Left colon (tissue), 2 donors: ENCODE measurements at places on chromosomes 2 and 18.

GRCh38 chr2:202965810-202966460 is 48.7 kb upstream of the NBEAL1 start:
- DNase-seq, result no peak

DNA sequence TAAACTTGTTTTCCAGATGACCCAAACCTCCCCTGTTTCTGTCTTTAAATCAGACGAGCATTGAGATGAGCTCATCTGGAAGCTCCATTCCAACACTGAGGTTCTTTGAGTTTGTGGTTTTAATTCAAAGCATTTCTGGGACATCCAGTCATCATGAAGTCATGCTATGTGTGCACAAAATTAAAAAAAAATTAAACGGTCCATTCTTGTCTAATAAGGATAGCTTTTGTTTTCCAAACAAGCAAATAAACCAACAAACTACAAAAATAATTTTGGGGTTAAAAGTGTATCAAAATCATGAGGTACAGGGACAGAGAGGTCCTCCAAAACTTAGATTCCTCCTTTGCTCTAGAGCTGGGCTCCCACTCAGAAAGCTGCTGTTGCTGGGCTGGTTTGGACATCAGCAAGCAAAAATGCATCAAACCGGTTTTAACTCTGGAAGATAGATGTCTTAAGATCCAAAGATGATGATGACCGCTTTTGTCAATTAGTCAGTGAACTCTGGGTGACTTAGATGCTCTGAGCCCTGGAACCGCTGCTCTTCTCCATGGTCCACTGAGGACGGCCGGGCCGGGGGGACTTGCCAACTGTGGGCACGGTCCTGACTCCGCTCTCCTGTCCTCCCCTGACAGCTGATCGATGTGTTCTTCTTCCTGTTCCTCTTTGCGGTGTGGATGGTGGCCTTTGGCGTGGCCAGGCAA is 65.4 kb downstream of the TRPM8 start:
- no peak for DNase-seq

GRCh38 chr2:41873102-41874031 is 174.5 kb upstream of the PKDCC start:
- DNase-seq, result no peak

DNA sequence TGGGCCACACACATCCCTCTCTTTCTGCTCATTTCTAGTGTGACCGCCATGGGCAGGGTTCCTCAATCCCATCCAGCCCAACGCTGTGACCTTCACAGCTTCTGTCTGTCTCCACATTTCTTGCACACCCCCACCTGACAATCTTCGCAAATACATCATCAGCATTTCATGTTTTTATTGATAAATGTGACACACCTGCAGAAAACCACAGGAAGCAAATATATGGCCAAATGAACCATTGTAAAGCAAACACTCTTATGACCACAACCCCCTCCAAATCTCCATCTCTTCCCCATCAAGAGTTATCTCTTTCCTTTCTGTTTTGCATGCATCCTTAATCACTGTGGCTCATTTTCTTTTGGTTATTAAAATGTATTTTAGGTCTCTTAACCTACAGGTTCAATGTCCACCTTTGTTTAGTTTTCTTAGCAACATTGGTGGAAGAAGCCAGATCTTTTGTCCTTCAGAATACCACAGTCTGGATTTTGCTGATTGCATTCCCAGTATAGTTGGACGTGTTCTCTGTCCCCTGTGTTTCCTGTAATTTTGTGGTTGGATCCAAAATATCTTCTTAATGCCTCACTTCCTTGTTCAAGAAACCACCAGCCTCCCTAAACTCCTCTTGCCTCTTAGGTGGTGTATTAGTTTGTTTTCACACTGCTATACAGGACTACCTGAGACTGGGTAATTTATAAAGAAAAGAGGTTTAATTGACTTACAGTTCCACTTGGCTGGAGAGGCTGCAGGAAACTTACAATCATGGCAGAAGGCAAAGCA is 9.8 kb upstream of the NCK2 start:
- no peak for DNase-seq

DNA sequence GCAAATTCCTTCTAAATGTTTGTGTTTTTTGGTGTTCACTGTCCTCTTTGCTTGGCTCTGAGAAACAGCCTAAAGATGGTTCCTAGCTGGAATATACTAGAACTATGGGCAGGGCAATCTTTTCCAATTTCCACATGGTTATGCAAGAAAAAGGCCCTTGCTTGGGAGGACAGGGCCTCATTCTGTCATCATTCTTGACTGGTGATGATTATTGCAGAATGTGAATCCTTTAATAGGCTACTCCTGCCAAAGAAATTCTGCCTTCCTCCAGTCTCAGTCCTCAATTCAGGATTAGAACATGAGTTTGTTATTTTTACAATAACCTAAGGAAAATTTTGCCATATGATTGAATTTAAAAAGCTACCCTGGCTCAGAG is 218.7 kb downstream of the HNMT start:
- no peak for DNase-seq

DNA sequence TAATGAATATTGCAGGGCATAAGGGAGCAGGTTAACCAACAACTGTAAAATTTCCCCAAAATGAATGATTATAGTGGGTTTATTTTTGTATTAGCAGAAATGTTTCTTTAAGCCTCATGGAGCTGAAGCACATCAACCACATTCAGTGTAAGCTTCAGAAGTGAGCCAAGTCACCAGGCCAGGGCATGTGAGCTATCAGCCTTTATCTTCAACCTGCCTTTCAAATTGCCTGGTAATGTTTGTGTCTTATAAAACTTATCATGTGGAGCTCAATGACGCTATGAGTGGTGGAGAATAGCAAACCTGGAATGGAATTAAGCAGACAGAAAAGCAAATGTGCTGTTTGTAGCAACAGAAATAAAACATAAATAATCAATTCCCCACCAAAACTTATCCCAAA is 1068.4 kb downstream of the LRP1B start:
- no peak for DNase-seq

DNA sequence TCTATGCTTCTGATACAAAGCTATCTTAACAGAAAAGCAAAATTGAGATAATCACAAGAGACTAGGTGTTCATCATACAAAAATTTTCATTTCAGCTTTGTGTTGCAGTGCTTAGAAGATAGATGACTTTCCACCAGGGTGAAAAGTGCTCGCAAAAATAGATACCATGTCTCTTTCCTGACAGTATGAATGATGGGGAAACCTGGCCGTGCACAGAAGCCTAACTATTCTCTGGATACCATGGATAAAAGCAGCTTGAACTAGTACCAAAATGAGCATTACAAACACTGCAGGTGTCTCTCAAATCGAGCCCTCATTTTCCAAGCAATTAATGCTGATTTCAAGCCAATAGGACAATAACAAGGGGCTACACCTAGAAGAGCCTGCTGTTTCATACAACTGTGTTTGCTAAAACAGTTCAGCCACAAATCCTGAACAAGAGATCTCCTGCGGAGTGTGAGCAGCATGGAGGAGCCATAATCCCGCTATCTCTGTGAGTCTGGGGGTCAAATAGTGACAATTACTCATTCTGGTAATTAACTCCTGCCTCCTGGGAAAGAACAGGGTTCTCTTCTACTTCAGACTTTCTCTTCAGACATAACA is 507.6 kb downstream of the PID1 start:
- no peak for DNase-seq

- peak; percentile 99 for DNase-seq
Observed at GRCh38 chr18:21740538-21741311, at the start of gene MIB1. Gene MIB1 (plus strand): TSS chr18:21740792. CDS start chr18:21741584, 792 bp downstream.

DNA sequence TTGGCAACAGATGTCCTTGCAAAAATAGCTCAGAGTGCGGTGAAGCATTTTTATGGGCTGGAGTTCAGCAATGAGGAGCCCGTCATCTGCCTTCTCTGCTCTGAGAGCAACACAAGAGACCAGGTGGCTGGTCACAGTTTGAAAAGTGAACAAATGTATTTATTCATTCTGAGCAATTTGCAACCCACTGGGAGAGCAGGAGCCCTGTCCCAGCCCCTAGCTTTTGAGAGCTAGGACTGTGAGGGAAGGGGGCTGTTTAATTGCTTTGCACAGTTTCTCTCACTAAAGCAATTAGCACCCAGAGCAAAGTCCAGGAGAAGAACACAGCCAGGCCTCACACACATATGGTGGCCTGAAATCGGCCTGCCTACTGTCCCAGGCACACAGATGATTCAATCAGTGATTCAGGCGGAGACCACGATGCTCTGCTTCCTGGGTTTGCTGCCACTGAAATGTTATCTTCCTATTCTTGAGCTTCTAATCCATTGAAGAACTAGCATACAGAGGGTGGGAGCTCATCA is 646.1 kb upstream of the ACVR2A start:
- no peak for DNase-seq

- no peak for DNase-seq
Observed at GRCh38 chr18:27181726-27182125, 3.4 kb downstream of the CHST9 start.

DNA sequence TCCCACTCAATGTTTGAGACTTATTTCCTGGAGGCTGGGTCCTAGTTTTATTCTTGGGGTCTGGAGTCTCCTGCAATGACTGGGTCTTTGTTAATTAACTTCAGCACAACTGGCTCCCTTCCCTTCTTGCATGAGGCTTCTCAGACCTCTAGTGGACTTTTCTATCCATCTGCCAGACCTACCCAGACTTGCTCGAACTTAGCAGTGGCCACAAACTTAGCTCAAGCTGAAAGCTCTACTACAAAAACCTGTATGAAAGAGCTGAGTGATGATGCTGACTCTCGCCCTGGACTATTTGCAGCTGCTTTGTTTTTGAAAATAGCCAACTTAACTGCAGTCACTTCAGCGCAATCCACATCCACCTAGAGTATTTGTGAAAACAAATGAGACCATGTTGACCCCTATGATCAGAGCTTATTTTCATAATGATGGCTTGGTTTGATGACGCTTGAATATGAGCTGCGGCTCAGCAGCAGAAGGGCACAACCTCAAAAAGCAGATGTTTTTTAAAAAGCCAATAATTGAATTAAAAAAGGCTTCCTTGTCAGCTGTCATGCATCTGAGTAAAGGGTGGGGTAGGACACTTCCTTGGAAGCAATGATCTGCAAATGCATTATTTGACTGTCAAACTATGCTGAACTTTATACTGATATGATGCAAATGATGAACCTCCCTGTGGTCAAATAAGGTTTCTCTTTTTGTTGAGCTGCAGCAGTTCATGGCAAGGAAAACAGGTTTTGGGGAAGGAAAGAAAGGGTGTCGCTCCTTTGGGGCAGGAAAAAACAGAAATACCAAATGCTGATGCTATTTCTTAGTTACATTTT is 10.6 kb upstream of the ANXA4 start:
- no peak for DNase-seq

DNA sequence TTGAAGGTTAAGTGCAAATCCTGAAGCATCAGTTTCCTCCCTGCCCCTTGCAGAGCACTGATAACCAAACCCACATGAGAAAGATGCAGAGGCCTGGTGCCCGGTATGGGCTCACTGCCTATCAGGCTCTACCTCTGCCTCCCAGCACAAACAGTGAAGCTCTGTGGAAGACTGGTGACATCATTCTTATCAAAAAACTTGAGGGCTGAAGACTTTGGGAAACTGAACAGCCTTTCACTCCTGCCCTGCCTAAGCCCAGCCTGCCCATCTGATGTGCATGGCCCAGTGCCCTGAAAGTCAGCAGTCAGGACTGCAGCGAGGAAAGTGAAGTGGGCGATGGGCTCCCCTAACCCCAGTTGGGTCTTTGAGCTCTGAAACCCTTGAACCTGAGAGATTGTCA is 174.8 kb upstream of the ARL4C start:
- DNase-seq, result no peak

DNA sequence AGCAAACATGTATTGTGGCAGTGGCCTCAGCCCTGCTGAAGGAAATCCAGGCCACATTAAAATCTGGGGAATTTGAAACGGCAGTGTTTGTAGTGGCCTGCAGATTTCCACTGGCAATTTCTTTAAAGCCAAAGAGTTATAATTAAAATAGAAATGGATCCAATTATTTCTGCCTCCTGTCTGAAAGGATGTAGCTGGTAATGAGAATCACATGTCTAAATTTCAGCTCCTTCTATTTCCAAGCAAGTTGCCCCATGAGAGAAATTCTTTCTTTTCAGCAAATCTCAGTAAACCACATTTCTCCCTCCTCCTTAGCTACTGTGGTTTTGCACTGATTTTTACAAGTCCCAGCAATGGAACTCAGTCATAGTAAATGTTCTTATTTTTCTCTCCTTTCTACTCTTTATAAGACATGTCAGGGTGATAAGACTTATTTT is 55.4 kb upstream of the ZNF396 start:
- DNase-seq, result no peak

GRCh38 chr2:207787800-207788199 is 18.1 kb upstream of the FZD5 start:
- no peak for DNase-seq

- no peak for DNase-seq
Observed at GRCh38 chr2:140491876-140492275, 1638.9 kb downstream of the LRP1B start.

DNA sequence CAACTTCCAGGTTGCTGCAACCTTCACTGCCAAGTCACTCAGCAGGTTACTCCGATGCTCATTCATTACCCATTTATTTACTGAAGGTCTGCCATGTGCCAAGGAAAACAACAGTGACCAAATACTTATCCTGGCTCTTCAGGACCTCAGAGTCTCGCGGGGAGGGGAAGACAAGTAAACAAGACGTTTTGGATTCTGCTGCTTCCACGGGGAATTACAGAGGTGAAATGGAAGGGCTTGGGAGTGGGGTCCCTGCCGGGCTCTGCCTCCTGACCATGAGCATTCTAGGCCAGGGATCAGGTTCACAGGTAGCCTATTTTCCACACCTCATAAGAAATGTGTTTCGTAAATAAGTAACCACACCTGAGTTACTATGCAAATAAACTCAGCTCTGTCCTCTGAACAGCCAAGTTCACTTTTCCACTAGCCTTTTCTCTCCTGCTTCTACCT is 68.1 kb downstream of the CLHC1 start:
- DNase-seq, result no peak

- no peak for DNase-seq
Observed at GRCh38 chr2:147373800-147374422, 470.9 kb upstream of the ACVR2A start.

GRCh38 chr2:40668425-40668824 is 216.5 kb upstream of the SLC8A1 start:
- DNase-seq, result no peak

GRCh38 chr2:252001-252602 is 11.7 kb downstream of the SH3YL1 start:
- DNase-seq, result no peak

DNA sequence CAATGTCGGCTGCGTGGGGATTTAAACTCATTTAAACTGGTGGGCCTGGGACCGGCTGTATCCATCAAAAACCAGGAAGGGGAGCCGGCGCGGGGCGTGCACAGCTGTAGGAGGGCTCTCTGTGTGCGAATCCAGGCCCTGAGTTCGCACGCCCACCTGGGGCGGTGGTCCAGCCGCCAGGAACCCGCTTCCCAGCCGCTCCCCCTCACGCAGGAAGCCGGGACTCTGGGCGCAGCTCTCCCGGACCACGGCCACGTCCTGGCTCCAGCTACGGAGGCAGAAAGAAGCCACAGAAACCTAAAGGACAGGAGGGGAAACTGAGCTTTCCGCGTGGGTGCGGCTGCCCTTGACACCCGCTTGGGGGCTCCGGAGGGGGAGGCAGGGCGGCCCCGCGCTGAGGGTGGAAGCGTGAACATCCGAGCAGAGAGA is 80.6 kb downstream of the GFPT1 start:
- DNase-seq, result peak; percentile 41

- DNase-seq, result no peak
Observed at GRCh38 chr2:149543845-149544244, 43.7 kb downstream of the MMADHC start.

GRCh38 chr2:216679658-216680024 is 15.7 kb downstream of the IGFBP5 start:
- DNase-seq, result no peak

- no peak for DNase-seq
Observed at GRCh38 chr2:24971286-24971535, 544 bp downstream of the DNAJC27 start.

GRCh38 chr18:49008716-49009115 is 58.0 kb upstream of the SMAD7 start:
- no peak for DNase-seq
